Activated naive CD4-positive, alpha-beta T cell treated with anti-CD3 and anti-CD28 coated beads for 36 hours (primary cell): ENCODE measurements at places on chromosomes 4 and X.

DNA sequence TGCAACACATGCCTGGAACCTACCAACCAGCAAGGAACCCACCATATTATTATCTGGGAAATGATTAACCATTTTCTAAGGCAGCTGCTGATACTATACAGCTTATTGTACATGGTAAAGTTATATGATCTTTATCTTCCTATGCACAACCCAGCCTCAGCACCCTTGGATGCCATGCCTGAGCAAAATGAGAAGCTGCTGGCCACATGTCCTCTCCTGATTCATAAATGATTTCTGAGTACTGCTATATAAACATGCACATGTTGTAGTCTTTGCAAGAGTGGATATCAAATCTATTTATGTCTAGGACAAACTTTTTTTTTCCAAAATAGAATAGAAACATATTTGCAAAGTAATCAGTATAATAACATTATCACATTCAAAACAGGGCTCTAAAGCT lies 1043.6 kb downstream of the CCSER1 start:
- DNase-seq, result no peak

DNA sequence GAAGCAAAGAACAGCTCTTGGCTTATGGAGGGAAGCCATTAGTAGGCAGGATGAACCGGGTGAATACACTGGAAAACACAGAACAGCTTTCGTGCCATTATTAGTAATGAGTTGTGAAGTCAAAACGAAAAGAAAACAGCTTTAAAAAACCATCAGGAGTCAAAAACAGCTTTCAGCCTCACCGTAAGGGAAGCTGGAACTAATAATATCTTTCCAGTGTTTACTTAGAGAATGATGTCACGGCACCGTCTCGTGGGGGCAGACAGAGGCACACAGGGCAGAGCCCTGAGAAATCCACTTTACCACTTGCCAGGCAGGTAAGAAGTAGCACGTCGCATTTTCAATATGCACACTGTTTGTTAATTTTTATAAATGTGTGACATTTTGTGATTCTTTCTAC lies 37.9 kb upstream of the HMX1 start:
- DNase-seq, result no peak

DNA sequence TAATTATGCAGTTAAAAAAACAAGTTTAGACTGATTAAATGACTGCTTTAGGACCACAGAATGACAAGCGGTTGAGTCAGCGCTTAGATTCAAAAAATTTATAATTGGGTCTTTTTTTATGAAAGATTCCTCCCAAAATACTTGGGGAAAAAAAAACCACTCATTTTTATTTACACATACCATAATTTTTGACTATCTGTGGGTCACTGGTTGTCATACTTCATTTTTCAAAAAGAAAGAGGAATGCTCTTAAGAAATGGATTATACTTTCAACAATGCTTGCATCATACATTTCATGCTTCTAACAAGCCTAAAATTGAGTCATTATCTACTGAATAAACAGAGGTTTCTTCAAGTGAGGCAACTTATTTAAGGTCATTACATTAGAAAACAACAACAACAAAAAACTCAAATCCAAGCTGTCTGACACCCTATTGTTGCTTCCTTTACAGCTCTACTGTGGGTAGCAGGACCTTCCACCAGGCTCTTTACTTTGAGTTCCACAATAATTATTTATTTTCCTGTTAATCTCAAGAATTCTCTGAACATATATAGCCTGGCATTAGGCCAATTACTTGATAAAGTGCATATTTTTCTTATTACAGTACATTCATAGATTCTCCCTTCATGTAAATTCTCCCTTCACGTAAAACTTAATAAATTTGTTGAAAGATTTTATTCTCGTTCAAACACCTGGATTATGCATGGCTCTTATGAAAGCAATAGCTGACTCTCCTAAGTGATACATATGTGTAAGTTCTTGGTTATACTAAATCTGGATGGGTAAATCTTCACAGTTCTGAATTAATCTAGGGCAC lies 445.5 kb downstream of the PCDH10 start:
- no peak for DNase-seq

DNA sequence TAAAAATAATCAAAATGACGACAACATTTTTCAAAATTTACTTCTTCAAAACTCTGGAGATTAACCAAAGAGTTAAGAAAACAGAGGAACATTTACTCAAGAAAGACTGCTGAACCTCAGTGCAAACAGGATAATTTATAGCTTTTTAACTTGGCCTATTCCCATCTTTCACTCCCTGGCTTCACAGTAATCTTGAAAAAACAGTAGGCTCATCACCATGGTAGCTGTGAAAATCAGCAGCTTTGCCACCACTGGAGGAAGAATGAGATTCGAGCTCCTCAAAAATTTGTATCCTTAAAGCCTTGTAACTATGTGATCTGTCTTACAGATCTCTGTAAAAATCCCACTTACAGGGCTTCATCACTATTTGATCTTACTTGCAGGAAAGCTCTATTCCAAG lies 447.7 kb upstream of the CTSO start:
- DNase-seq, result no peak

GRCh38 chr4:96912716-96913115 lies 1072.8 kb downstream of the PDHA2 start:
- no peak for DNase-seq

DNA sequence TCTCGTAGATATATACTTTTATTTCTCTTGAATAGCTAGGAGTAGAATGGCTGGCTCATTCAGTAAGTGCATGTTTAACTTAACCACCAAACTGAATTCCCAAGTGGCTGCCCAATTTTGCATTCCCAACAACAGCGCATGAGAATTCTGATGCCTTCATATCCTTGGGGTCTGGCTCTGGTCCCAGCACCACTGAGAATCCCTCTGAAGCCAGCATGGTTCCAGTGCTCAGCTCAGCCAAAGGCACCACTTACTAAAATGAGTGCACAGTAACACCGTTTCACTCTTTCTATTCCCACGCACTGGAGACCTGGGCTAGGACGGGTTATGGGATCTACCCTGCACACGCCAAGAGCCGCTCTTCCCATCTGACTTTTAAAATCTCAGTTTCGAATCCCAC lies 60.4 kb downstream of the CASP3 start:
- no peak for DNase-seq

DNA sequence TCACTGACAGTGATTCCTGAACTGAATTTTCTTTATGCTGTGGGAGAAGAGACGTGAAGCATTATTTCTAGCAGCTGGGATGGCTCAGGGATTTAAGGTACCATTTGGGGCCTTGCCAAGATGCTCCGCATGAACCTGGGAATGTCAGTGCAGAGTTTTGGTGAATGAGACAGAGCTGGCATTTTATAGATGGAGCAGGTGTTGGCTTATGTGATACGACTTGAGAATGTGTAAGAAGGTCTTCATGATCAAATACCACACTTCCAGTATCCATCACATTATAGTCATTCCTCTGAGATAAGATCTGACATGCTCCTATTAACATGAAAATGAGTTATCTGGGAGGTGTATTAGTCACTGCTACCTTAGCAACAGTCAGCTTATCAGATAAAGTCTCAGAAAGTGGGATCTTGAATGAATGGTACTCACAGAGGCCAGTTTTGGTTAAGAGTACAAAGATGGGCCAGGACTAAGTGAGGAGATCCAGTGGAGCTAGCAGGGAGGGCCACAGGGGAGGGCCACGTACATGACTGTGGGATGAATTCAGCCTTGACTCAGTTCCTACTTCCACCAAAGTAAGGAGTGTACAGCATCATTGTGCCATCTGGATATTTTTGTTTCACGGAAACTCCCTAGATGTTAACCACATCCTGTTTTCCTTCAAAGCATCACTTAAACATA lies 116.7 kb downstream of the SPCS3 start:
- no peak for DNase-seq

- DNase-seq, result no peak
Measured at GRCh38 chrX:34612036-34612435, 45.0 kb downstream of the TMEM47 start.
